ENCODE measurements at places on chromosomes 6 and 20.

DNA sequence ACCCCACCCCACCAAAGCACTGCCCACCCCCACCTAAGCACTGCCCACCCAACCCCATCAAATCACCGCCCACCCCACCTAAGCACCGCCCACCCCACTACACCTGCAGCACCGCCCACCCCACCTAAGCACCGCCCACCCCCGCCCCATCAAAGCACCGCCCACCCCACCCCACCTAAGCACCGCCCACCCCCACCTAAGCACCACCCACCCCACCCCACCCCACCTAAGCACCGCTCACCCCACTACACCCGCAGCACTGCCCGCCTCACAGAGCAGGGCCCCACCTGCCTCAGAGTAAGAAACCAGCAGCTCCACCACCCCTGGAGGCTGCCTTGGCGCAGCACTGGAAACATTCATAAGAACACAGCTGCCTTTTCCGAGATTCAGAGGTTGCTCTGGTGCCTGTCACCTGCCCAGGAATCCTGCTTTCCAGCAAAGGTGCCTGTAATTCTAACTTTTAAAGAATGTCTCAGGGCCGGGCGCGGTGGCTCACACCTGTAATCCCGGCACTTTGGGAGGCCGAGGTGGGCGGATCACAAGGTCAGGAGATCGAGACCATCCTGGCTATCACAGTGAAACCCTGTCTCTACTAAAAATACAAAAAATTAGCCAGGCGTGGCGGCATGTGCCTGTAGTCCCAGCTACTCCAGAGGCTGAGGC lies 148.2 kb downstream of the BMP7 start:
- no peak for DNase-seq

DNA sequence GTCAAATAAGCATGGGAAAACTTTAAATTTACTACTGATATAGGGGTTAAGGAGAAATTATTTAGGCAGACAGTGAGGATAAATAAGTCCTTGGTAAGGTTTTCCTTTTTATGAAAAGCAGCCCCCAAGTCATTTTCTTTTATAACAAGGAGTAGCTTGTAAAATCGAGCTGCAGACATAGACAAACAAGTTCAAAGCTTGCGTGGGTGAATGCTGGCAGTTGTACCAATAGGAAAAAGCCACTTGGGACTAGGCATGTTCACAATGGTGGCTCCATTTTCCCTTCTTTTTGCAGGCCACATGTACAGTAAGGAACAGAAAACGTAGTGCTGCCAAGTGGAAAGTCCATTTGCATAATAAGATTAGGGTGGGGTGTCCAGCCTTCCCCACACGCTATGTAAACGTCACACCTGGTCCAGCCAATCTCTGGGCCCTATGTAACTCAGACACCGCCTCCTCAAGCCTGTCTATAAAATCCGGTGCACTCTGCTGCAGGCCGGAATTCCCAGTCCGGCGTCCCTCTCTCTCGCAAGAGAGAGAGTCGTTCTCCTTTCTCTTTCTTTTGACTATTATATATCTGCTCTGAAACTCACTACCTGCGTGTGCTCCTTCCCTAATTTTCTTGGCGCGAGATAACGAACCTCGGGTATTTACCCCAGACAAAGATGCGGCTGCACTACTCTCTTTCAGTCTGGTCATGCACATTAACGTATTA lies 217.1 kb upstream of the MAN1A1 start:
- no peak for DNase-seq

GRCh38 chr6:136921936-136922684 lies at the start of gene SLC35D3:
Gene SLC35D3, plus strand, starts transcription at chr6:136922301. Its CDS starts 128 bp downstream, at chr6:136922429.
- peak; percentile 39 for DNase-seq

- DNase-seq = no peak
These were observed 100.4 kb upstream of the BACH2 start for GRCh38 chr6:90397047-90397446.

GRCh38 chr20:325889-326644 lies 715 bp downstream of the SOX12 start:
- peak; percentile 84 for DNase-seq

GRCh38 chr20:38094373-38094891 lies 60.9 kb downstream of the RPRD1B start:
- DNase-seq = peak; percentile 71

DNA sequence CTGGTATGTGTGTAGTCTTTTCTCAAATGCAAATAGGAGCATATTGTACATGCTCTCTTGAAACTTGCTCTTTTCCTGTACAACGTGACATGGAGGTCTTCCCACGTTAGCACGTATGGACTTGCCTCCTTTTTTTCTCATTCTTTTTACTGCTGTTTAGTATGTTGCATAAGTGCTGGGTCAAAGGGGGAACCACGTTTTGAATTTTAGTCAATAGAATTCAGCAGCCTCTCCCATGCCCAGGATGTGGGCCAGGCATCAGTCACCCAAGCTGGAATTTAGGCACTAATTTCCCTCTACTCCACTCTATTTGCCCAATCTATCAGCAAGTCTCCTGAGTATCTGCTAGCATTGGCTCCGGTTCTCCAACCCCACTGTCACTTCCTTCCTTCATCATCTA lies 41.5 kb upstream of the RNF24 start:
- no peak for DNase-seq

DNA sequence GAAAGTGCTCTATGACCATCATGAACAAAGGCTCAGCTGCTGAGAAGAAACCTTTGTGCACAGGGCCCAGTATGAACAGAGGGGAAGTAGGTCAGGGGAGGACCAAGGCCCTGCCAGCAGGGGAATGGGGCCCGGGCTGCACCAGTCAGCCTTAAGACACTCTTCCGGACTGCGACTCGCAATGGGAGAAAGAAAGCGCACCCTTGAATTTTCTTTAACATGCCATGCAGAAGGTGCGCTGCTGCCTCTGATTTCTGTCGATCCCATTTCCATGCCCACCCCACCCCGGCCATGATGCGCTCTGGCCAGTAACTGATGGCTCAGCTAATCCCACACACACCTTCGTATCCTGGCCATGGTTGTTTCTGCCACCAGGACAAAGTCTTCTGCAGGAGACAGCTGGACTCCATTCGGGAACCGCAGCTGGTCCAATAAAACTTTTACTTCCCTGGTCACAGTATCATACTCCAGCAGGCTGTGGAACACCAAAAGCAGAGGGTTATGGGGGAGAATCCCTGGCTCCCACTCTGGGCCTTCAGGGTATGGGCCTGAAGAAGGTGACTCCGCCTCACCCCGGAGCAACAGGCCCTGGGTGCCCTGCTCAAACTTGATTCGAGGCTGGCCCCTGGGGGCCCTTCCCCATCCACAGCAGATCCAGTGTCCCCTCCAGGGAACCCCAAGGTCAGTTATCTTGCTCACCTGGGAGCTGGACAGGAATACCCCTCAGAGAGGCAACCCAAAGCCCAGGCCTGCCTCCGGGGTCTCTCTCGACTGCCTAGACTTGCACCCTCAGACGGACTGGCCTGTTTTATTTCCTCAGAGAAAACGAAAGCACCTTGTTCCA lies 20.3 kb downstream of the CST7 start:
- no peak for DNase-seq

GRCh38 chr6:45613656-45614055 lies 235.9 kb upstream of the SUPT3H start:
- DNase-seq = no peak

GRCh38 chr20:4064144-4064909 lies 49.0 kb upstream of the RNF24 start:
- DNase-seq = no peak

GRCh38 chr6:41197234-41197633 lies 3.7 kb downstream of the TREML2 start:
- no peak for DNase-seq

DNA sequence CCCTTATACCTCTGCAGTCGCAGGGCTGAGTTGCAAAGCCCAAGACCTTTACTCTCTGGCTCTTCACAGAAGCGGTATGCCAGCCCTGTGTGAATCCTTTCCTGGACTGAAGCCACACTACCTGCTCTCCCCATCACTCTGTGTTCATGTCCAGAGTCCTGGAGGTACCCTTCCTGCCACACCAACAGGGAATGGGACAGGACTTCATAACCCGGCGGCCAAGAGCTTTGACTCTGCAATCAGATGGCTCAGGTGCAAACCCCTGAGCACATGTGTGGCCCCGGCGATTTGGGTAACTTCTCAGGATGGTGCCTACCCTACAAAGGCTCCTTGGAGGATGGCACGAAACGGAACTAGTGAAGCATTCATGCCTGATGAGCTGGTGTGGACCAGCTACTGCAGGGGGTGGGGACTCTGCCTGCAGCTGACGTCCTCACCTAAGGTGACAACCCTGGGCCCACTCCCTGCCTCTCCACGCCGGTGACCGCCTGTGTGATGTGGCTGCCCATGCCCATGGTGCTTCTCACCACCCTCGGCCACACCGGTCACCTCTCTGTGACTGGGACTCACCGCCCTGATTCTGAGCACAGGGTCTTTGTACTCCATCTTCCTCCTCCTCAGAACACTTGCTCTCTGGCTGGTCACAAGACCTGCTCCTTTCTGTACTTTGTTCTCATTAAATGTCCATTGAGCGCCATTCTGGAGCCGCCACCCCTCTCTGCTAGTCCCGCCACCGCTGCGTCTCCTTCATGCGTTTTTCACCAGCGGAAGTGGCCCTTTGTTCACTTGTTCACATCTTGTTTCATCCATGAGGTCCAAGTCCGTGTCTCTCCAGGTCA lies 116.7 kb downstream of the SULF2 start:
- DNase-seq = no peak

DNA sequence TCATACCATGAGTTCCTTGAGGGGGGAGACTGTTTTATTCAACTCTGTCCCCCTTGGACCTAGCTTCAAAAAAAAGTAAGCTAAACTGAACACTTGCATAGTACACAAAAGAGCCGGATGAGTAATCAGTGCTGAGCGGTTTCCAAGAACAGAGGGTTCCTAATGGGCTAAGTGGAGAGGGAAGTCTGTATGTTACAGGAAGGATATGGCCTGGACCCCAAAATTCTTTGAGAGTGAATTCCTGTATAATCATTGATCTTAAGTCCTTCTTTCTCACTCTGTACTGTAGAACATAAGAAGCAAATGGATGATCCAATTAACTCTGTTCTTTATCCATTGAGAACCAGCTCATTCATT lies 324.7 kb upstream of the CNR1 start:
- DNase-seq = no peak

- DNase-seq = peak; percentile 82
These were observed 4.0 kb downstream of the CDKN1A start for GRCh38 chr6:36682328-36683144.

DNA sequence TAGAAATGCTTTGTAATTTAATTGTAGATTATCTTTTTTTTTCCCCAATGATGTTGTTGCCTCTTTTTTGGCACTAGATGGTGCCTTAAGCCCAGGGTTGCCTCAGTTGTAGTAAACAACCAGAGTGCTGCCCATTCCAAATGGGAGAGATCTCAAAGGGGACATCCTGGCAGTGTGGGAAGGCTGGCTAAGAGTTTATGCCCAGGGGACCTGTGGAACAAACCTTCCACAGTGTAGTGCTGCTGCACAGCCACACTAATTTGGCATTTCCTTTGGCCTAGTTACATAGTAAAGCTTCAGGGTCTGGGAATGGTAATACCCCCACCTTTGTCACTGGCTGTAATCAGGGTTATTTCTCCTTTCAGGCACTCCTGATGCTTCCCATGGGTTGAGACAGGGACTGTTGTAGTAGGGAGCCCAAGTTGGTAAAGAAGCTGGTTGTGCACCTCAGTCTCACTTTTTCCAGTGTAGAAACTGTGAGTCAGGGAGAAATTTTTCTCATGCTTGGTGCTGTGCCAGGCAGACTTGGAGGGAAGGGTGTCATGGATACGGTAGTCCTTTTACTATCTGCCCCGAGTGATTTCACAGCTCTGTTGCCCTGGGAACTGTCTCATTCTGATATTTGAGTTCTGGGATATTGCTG lies 177.8 kb upstream of the ECI2 start:
- DNase-seq = no peak

DNA sequence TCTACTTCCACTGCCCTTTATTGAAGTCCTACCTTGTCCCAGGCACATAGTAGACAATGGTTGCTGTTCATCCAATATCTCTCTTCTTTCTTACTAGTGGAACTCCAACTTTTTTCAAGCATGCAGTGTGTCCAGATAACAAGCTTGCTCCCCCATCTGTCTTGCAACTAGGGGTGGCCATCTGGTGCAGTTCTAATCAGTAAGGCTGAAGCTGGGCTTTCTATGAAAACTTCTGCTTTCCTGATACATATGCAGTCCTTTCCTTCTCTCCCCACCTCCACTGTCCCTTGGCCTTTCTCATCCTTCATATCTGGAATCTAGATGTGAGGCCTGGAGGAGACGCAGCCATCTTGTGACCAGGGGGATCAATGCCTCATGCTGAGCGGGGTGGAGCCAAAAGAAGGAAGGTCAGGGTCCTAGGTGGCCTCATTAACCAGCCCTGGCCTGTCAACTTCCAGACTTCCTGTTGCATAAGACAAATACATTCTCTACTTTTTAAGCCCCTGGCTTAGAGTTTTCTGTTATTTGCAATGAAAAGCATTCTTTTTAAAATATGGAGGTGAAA lies 59.6 kb upstream of the ZFP64 start:
- no peak for DNase-seq

DNA sequence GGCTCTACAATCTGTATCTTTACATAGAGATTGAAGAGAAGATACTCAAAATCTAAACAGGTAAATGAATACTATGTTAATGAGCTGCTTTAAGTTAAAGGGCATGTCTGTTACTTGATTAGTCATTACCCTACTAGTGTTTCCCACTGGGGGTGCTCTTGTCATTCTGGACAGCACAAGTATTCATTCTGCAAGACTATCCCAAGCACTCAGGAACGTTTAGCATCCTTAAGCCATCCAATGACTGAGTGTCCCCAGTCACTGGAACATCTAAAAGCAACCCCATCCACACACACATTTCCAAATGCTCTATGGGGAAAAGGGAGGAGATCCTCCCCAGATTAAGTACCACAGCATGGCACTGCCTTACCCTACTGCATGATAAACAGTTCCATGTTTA lies 25.7 kb downstream of the EZR start:
- no peak for DNase-seq

DNA sequence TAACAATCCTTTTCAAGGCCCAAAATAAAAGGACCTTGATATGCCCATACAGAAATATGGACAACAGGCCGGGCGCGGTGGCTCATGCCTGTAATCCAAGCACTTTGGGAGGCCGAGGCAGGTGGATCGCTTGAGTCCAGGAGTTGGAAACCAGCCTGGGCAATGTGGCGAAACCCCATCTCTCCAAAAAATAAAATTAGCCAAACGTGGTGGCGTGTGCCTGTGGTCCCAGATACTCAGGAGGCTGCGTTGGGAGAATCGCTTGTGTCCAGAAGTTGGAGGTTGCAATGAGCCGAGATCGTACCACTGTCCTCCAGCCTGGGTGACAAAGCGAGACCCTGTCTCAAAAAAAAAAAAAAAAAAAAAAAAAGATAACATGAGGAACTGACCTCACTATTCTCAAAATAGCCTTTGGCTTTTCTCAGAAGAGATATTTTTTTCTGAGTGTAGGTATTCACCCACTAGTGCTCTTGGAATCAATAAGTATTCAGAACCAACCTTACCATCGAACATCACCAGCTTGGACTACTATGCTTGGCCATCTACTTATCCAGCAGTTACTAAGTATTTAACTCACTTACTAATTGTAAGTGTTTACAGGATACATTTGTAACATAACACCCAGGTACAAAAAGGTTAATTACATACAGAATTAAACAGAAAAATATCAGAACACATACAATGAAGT lies 99.2 kb downstream of the OR2B2 start:
- DNase-seq = no peak

- no peak for DNase-seq
These were observed 16.4 kb upstream of the MICA start for GRCh38 chr6:31386977-31387376.

- peak; percentile 26 for DNase-seq
These were observed 550.5 kb upstream of the MARCKS start for GRCh38 chr6:113306552-113307145.

All from GM06990 (cell line).